ENCODE measurements at places on chromosomes 5 and 9.
A peak's percentile ranks its signal among the peaks of the same experiment; 100 is the strongest.

- DNase-seq = no peak
Measured at GRCh38 chr5:157236423-157236822, 29.5 kb upstream of the CYFIP2 start.

GRCh38 chr9:121485623-121486022, 14.0 kb downstream of the GGTA1 start:
- DNase-seq = no peak

DNA sequence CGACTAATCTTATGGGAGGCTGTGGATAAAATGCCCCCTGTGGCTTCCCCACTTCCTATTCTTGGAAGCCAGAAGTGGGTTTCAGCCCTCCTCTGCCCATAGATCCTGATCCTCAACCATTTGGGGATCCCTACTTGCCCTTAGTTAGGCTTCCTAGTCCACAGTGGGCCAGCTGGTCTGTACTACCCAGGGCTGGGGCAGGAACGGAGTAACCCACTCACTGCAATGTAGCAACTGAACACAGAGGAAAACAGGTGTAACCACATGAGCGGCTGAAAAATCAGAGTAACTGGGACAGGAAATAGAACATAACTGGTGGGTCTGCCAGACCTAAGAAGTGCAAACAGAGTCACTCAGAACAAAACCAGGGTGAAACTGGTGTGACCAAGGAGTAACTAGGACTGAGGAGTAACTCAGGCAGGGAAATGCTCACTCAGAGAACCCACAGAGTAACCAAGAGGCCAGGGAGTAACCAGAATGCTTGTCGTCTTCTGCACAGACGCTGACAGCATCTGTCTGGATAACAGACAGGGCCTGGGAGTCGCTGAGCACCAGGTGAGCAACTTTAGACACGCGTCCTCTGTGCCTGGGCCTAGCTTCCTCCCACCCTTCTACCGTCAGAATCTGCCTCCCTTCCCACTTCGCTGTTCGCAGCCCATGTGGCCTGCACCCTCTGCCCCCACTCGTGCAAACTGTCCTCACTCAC, 1.0 kb downstream of the AQP3 start:
- no peak for DNase-seq

DNA sequence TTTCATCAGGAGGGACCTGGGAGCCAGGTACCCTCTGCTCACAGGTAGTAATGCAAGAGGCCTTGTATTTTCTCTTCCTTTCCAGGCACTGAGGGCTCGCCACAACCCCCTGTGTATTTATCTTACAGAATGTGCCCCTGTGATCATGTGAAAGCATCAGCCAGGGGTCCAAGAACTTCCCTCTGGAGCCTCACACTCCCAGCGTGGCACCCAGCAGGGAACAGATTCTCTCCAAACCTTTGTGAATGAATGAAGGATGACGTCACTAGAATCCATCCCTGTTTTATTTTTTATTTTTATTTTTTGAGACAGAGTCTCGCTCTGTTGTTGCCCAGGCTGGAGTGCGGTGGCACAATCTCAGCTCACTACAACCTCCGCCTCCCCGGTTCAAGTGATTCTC, 107.3 kb upstream of the IER5L start:
- no peak for DNase-seq

- no peak for DNase-seq
Measured at GRCh38 chr5:1777281-1778137, 22.1 kb downstream of the MRPL36 start.

GRCh38 chr5:169548315-169548714, 35.3 kb upstream of the SPDL1 start:
- peak; percentile 68 for DNase-seq

DNA sequence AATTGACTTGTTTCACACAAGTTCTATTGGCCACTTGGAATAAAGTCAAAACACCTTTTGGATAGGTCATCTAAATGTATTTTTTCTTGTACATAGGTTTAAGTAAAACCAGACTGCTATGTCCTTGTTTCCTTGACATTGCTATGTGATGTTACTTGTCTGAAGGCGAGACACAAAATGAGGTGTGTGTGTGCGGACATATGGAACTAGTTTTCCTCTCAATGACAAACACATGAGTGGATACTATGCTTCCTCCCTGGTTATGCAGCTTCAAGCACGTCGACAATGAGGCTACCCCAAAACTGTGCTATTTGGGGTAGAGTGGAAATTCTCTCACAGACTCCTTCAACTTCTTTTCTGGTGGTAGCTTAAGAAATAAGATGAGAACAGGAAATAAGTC, 276.8 kb downstream of the GAS1 start:
- no peak for DNase-seq

DNA sequence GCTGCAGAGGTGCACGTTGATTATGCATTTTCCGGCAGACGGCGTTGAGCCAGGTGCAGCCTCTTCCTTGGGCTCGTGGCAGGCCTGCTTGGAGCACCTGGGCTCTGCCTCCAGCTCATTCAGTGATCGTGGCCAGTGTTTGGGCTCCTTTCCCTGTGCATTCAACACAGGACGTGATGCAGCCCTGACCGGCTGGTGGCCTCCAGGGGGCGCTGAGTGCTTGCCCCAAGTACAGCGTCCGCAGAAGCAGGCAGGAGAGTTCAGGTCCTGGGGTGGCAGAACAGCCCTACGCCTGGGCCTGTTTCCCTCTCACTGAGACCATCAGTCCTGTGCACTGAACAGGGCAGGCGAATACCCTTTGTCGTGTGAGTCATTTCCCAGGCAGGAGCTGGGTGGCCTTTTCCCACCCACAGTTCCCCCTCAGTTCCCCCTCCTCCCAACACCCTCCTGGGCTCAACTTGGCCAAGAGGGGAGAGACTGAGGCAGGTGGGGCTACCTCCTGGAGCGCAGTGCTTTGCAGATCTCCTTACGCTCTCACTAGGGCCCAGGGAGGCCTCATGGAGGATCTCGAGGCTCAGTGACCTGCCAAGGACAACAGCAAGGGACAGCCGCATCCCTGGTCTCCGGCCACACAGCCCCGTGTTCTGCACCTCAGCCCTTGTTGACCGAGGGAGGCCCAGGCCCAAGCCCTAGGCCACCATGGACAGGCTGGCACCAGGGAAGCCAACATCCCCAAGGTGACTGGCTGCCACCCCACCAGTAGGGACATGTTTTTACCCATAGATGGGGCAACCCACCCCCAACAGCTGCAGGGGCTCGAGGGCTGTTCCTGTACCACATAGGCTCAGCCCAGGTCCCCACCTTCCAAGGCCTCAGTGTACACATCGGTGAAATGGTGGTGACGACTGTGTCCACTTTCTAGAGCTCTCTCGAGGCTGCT, 52.9 kb downstream of the LRSAM1 start:
- peak; percentile 48 for DNase-seq

GRCh38 chr9:39587844-39588499, 232.5 kb downstream of the SPATA31A1 start:
- DNase-seq = no peak

- DNase-seq = peak; percentile 82
Measured at GRCh38 chr9:14314424-14314928, 535 bp upstream of the NFIB start.

- DNase-seq = no peak
Measured at GRCh38 chr9:78029551-78030295, 1.9 kb downstream of the GNAQ start.

- no peak for DNase-seq
Measured at GRCh38 chr5:172700365-172701290, 59.6 kb downstream of the NEURL1B start.

- DNase-seq = no peak
Measured at GRCh38 chr5:40780199-40780598, 18.0 kb downstream of the PRKAA1 start.

- DNase-seq = no peak
Measured at GRCh38 chr9:73844135-73844534, 653.0 kb upstream of the RORB start.

- no peak for DNase-seq
Measured at GRCh38 chr5:123450114-123450513, 26.9 kb upstream of the CEP120 start.

DNA sequence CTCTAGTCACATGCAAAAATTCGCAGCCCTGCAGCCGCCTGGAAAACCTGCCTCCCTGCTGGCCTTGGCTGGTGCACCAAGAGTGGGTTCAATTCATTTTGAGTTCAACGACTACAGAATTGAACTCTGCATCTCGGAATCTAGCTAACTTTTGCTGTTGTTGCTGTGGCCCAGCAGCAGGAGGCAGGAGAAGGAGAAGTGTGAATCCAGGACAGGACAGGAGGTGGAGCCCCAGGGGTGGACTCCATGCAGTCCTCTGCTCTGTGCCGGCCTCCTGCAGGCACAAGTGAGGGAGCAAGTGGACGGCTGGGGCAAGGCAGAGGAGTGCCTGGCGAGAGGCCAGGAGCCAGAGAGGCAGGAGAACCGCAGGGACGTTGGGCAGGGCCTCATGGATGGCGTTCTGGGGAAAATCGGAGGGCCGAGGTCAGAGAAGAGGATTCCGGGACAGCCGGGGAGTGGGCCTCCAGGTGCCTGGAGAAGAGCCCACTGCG, 214.2 kb downstream of the FANCC start:
- peak; percentile 40 for DNase-seq

DNA sequence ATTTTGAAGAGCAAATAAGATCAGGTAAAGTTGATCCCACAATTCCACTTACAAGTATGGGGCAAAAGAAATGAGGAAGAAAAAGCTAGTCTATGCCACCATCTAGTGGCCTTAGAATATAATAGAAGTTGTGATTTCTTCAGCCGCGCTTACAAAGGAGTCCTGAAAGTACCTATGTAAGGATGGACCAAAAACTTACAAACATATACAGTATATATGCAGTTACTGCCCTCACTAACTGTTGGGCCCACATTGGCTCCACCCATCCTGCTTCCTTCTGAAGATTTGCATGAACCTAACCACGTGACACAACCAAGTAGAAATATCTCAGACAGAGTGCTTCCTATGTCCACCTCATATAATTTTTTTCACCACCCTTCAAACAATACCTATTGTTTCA, 11.7 kb upstream of the OR13D1 start:
- DNase-seq = peak; percentile 21

- DNase-seq = no peak
Measured at GRCh38 chr5:159768243-159768642, 148.0 kb upstream of the ADRA1B start.

DNA sequence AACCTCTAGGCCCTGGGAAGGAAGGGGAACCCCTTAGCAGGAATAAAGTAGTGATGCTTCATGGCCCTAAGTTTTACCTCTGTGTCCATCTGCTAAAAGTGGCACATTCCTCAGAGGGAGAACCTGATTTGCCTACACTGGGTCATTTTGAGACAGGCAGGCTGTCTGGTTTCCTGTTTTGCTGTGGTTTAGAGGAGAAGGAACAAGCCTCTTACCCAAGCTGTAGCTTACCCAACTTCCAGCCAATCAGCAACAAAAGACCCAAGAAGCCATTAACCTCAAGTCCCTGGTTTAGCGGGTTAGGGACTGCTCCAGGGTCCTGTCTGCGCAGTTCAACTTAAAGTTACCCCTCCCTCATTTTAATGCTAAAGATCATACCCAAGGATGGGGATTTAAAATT, 411.0 kb downstream of the MAT2B start:
- no peak for DNase-seq

GRCh38 chr9:68711281-68711680, 6.2 kb downstream of the PIP5K1B start:
- no peak for DNase-seq

DNA sequence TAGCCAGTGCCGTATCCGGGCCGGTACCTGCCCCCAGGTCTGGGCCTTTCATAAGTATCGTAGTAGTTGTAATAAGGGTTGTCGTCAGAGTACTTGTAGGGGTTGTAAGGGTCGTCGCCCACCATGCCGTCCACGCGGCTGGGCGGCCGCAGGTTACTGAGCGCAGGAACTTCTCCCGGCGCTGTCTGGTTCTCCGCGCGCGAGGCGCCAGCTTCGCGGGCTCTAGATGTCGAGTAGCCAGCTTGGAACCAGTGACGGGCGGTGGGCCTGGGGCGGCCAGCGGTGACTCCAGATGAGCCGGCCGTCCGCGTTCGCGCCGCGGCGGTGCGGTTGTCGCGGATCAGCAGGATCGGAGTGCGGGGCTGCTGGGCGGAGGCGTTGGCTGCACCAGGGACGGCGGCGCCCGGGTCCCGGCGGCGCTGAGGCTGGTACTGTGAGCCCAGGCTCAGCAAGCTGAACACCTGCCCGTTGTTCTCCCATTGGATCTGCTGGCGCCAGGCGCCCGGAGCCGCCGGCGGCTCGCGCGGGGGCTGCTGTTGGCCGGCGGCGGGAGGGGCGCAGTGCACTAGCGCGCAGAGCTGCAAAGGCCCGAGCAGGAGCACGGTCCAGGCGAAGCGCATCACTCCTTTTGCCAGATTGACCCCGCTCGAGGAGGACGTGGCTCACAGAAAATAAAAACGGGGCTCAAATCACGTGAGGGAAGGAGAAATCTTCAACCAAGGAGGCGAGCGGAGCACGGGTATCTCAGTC, 518 bp downstream of the LOX start:
- DNase-seq = peak; percentile 4

- no peak for DNase-seq
Measured at GRCh38 chr5:81241001-81241400, 7.9 kb downstream of the CKMT2 start.

DNA sequence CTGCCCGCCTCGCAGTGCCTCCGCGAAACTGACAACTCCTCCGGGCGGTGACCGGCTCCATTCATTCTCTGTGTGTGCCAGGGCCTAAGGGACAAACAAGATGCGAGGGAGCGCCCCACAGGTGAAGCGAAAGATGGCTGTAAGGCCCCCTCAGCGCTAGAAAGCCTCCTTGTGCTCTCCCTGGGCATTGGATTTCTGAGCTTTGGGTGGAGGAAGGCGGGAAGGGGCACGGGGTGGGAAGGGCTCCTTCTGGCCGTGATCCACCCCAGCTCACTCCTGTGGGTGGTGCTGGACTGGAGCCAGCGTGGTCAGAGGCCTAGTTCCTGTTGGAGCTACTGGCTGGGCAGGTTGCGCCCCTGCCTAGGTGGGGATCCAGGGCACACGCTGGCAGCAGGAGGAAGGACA, 943 bp downstream of the GALNT12 start:
- DNase-seq = no peak

DNA sequence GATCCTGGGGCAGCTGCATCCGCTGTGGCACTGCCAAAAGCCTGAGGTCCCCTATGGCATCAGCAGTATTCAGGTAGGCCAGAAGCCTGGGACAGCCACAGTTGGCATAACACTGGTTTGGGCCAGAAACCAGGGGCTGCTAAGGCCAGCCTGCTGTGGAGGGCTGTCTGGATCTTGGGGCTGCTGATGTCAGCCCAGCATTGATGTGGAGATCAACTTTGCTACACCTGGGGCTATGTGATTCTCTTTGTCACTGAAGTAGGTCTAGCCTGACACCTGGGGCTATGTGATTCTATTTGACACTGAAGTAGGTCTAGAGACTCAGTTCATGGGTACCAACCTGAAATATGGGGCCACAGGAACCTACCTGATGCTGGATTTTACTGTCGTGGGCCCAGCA, 411.5 kb downstream of the RASEF start:
- no peak for DNase-seq

GRCh38 chr5:151897896-151898295, 26.8 kb downstream of the GLRA1 start:
- no peak for DNase-seq

- DNase-seq = no peak
Measured at GRCh38 chr9:38065369-38066075, 3.5 kb downstream of the SHB start.

- DNase-seq = no peak
Measured at GRCh38 chr9:127530206-127530941, 79.1 kb downstream of the LRSAM1 start.

- no peak for DNase-seq
Measured at GRCh38 chr5:131316822-131317221, 53.0 kb downstream of the CDC42SE2 start.
